ENCODE measurements at places on chromosomes 6 and 20.

GRCh38 chr6:144195671-144196270 is 45.5 kb downstream of the STX11 start:
- DNase-seq, result no peak

GRCh38 chr20:60428651-60429050 is 470.4 kb downstream of the CDH26 start:
- DNase-seq, result peak; percentile 16

DNA sequence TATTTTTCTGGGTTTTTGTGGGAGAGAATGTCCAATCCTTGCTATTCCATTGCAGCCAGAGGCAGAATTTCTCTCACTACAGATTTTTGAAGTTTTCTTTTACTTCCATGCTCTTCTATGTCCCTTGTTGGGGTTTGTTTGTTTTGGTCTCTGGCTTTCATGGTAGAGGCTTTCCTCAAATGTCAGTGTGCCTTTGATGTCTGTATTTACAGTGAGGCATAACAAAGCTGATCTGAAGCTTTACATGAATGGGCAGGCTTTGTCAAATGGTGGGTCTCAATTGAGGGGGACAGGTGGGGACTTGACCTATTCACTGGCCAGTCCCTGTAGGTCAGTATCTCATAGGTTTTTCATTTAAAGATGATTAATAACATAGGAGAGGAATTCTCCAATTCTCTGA is 8.6 kb upstream of the CARMIL1 start:
- no peak for DNase-seq

- DNase-seq, result no peak
Observed at GRCh38 chr6:97066056-97066455, 141.5 kb downstream of the KLHL32 start.

Data from vagina (tissue), 2 donors.